Right cardiac atrium (tissue), 5 donors: ENCODE measurements at places on chromosomes 12 and 14. TPM values are rescaled to one million over a fixed set of nuclear protein-coding genes. Genes with fewer than 3 reads are reported as not detected.

DNA sequence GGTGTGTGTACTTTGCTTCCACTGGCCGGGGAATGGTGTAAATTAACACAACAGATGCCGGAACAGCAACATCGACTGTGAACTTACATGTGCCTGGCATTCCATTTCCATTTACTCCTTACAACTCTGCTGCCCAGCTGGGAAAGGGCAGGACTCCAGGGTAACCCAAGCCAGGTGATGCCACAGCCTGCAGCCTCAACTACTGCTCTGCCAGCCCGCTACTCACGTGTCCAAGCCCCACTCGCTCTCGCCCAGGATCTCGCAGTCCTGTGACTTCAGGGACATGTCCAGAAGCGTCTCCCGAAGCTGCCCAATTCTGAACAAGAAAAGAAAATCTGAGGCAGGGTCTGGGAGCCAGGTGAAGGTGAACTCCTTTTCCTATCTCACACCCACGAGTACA, 10.7 kb downstream of the ABCD4 start:
- no peak for DNase-seq

DNA sequence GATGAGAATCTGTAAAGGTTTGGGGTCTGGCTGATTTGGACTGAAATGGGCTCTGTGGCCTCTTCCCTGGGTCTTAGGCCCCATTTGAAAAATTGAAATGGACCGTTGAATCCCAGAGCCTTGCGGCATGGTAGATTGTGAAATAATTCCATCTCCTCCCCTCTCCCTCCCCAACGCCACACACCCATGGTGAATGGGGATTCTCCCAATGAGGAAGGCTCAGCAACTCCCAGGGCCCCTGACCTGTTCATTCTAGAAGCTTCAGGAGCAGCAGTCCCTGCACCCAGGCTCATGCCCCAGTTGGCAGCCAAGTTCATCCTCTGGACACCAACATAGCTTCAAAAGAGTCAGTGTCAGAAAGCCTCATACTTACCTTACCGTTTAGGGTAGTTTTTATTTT, 217.4 kb downstream of the ZFP36L1 start:
- DNase-seq = no peak

DNA sequence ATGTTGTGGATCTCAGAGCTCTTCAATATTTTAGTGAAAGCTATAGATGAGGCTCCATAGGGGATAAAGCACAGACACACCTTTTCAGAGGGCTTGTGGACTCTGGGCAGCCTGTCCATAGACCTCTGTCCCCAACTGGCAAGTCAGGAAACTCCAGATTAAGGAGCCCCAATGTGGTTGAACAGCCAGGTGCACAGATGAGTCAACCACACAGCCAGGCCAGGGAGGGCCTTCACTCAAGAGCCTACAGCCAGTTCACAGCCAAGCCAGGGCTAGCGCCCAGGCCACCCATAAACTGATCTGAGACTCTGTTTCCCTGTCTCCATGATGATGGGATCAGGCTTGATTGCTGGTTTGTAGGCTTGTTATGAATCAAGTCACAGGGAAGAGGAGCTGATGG, 1.0 kb upstream of the BDKRB2 start:
- DNase-seq = no peak

ATP5MC2 gene
- polyA plus RNA-seq = 740 TPM

GRCh38 chr12:55631056-55631455, 5.6 kb upstream of the OR10P1 start:
- no peak for DNase-seq

GRCh38 chr12:124434951-124435805, 132.2 kb downstream of the NCOR2 start:
- DNase-seq = peak; percentile 45

GRCh38 chr14:74599946-74600345, 12.1 kb downstream of the LTBP2 start:
- DNase-seq = peak; percentile 68

- no peak for DNase-seq
Measured at GRCh38 chr12:92771001-92771400, 68.2 kb downstream of the PLEKHG7 start.

LRFN5 gene
- polyA plus RNA-seq = 0.23 TPM

DNA sequence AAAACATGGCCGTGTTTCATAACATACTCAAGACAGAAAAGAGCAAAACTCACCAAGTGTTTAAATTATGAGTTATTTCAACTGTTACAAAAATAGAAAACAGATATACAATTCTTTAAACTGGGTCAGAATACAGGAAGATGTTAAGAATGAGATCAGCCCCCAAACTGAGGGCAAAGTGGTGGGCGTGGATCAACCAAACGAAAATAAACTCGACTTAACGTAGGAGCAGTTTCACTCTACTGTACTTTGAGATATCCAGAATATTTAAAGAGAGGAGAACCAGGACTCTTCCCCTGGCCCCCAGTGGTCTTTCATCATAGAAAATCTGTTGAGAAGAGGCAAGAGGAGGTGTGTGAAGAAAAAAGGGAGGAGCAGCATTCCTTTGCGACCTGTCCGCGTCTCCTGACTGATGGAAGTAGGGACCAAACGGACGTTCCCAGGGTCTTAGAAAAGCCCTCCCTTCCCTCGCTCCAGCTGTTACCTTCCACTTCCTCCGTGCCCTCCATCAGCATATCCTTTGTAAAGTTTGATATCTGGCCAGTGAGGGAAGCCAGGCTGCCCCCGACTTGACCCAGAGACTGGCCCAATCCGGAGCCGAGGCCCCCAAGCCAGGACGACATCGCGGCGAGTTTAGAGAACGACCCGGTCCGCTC, 668 bp downstream of the TRIP11 start:
- no peak for DNase-seq

DNA sequence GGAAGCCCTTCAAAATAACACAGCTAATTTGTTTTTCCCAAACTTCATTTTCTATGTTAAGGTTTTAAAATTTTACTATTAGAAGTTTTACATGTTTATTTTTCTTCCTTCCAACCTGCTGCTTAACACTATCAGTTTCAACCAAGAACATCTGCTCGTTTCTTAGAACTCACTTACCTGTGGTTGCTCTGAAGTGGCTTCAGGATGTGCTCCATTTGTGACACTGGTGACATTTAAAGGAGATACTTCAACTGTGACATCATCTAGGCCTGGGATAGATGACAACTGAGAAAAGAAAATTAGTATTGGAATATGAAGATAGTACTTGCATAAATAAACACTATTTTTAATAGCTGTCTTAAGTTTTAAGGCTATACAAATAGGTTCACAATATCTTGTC, 17.9 kb downstream of the WASHC3 start:
- DNase-seq = no peak

GRCh38 chr14:54487771-54488170, 1.0 kb downstream of the GMFB start:
- DNase-seq = no peak

DNA sequence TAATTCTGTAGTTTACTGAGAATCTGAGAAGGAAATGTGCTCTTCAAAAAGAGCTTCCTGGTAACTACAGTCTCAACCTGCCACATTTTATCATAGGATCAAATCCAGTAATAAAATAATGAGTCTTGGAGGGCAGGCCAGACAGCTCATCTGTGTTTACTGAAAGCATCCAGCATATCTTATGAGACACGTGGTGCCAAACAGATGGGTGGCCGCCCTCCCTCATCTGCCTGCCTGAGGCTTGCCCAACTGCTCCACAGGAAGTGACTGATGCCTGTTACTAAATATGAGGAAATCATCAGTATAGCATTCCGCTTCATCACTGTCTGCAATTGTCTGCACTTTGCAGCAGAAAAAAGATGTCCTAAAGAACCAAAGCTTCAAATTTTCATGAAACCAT, 13.5 kb downstream of the DHRS7 start:
- peak; percentile 78 for DNase-seq

- peak; percentile 60 for DNase-seq
Measured at GRCh38 chr14:26984311-26985177, 386.7 kb upstream of the NOVA1 start.

- DNase-seq = no peak
Measured at GRCh38 chr14:22488522-22489243, 100.3 kb downstream of the DAD1 start.

SLC17A8 gene
- polyA plus RNA-seq = 0.02 TPM

DNA sequence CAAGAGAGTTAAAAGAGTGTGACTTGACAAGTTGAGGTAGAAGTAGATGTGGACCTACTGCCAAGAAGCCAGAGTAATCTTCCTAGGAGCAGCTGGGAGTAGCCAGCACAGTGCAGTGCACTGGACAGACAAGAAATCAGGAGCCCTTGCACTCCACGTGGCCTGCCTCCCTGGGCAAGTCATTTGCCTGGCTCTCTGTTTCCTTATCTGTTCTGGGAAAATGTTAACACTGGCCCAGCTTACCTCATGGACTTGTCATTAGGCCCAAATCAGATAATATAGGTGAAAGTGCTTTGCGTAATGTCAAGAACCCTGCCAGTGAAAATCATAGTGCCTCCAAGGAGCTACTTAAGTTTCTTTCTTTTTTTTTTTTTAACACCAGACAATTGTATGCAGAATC, 19.2 kb downstream of the SLC7A8 start:
- DNase-seq = no peak

DNA sequence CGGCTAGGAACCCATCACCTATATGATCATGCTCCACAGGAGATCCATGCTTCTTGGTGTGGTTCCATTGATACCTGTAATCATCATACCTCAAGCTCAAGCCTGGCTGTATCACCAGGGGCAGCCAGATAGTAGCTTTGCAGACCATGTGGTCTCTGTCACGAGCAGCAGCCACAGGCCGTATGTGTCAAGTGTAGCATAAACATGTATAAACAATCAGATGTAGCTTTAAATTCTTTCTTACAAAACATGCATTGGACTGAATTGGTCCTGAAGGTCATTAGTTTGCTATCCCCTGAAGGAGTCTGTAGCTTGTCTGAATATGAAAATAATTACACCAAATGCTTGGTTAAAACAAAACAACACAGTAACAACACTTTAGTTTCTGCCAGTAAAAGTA, 1223.2 kb upstream of the TMEM132C start:
- DNase-seq = no peak

P2RX7 gene
- polyA plus RNA-seq = 1.1 TPM

EFS gene
- 6.2 TPM for polyA plus RNA-seq
